ENCODE measurements at places on chromosomes 16 and 17.

DNA sequence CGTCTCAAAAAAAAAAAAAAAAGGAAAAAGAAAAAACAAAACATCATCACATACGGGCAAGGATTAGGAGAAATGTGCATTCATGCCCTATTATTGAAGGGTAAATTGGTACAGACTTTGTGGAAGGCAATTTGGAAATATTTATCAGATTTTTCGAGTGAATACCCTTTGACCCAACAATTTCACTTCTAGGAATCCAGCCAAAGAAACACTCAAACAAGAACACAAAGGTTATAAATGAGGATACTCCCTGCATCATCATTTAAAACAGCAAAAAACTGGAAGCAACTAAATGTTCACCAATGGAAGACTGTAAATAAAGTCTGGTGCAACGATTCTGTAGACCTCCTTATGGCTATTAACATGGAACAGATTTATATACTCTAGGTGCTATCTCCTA, 12.9 kb downstream of the ZNF423 start:
- no peak for ATAC-seq

DNA sequence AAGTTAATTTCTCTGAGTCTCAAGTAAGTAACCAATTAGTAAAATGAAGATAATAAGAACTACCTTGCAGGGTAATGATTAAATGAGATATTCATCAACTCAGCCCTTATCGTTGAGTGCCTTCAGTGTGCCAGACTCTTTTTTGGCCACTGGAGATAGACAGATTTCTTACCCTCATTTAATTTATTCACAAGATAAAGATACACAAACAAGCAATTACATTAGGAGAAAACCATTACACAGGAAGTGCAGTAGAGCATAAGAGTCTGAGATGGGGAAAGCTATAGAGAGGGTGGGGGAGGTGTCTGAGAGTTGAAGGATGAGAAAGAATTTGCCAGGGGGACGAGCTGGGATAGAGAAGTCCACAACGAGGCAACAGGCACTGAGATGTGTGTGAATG, 72.5 kb upstream of the BCAR1 start:
- no peak for ATAC-seq

GRCh38 chr16:24170407-24170806, 85.7 kb upstream of the CACNG3 start:
- no peak for ATAC-seq

DNA sequence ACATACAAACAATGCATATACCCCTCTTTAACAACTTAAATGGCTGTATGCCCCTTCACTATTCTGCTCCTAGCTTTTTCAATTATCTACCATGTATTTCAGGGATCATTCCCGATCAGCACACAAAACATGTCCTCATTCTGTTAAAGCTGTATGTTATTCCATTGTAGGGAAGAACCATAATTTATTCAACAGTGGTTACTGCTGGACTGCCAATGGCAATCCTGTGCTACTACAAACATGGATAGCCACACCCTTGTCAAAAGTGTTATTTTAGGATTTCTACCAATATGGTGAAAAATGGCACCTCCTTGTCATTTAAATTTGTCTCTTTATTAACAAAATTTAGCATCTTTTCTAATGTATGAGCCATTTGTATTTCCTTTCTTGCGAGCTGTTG, 85.1 kb upstream of the BCAR1 start:
- ATAC-seq, result no peak

DNA sequence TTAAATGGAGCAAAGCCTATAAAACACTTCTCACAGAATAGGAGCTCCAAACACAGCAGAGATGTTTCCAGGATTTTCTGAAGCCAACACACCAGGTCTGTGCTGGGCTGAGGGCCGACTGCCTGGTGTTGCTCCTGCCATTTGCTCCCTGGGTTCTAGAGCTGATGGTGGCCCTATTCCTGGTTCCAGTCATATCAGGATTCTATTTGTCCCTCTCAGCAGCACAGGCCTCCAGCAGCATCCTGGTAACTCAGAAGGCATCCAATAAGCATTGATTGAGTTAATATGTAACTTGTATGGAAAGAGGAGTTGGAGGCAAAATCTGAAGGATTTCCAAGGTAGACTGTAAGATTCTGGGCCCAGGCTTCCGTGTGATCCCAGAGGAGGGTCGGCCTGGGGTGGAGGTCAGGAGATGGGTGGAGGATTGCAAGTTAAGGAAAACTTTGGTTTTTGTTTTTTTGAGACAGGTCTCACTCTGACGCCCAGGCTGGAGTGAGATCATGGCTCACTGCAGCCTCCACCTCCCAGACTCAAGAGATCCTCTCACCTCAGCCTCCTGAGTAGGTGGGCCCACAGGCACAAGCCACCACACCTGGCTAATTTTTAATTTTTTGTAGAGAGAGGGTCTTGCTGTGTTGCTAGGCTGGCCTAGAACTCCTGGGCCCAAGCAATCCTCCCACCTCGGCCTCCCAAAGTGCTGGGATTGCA, 5.7 kb downstream of the NUPR1 start:
- no peak for ATAC-seq

DNA sequence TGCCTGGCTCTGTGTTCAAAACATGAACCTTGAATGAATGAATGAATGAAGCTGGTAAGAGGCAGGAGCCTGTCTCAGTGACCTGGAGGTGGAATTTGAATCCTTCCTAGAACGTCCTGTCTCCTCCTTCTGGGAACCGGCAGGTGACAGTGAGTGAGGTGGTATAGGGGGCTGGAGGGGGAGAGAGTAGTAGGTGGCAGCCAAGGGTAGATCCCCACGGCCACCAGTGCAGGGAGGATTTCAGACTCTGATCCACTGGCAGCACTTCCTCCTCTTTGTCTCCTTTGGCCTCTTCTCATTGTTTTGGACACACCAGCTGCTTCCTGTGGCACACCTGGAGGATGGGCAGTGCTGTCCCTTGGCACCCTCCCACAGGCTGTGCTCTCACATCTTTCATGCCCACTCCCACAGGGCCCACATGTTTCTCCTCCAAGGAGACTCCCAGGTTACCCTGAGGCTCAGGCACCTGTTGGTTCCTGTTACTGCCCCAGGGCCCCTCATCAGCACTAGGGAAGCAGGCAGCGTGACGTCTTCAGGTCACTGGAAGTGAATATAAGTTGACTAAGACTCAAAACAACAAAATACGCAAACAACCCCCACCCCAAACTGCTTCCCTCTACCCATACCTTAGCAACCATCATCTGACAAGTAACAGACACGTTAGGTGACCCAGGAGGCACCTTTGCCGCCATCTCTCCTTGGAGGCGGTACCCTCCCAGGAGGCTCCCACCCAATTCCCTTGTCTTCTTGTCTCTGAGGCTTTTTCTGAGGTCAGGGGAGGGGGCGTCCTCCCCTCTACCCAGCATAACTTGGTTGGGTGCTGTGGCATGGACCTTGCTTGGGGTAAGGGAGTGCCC, 84.6 kb downstream of the N4BP1 start:
- no peak for ATAC-seq

DNA sequence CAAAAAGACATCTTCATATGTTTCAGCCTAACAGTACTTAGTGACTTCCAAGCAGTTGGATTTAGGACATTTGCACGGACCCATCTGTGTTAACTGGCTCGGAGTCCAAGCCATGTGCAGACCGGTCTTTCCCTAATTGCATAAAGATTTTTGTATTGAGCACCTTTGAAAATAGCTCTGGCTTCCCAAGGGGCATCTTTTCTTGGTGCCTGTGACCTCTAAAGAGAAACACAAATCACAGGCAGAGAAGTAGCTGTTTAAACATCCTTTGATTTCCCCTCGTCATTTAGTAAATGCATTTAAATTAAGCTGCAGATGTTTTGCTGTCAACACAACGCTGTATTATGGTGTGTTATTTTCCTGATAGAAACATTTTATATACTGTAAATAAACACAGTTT, 288.2 kb upstream of the SALL1 start:
- no peak for ATAC-seq

GRCh38 chr17:79872762-79873161, 33.5 kb upstream of the CBX4 start:
- no peak for ATAC-seq

DNA sequence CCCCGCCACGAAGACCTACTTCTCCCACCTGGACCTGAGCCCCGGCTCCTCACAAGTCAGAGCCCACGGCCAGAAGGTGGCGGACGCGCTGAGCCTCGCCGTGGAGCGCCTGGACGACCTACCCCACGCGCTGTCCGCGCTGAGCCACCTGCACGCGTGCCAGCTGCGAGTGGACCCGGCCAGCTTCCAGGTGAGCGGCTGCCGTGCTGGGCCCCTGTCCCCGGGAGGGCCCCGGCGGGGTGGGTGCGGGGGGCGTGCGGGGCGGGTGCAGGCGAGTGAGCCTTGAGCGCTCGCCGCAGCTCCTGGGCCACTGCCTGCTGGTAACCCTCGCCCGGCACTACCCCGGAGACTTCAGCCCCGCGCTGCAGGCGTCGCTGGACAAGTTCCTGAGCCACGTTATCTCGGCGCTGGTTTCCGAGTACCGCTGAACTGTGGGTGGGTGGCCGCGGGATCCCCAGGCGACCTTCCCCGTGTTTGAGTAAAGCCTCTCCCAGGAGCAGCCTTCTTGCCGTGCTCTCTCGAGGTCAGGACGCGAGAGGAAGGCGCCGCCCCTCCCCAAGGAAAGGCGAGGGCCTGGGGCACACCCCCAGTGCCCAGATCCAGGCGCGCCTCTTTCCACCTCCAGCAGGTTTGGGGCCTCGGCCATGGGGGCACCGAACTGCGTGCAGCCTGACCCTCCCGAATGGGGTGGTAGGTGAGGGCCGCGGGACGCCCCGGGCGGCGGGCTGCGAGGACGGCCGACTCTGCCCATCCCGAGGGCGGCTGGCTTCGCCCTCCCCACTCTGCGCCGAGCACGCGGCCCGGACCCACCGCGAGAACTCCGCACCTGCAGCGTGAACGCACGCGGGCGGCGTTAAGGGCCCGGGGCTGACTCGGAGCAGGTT, 664 bp downstream of the HBQ1 start:
- ATAC-seq, result peak; percentile 84

- ATAC-seq, result no peak
These were observed 575.5 kb upstream of the C16orf82 start for GRCh38 chr16:26491101-26491670.

- ATAC-seq, result peak; percentile 81
These were observed 129.1 kb downstream of the SNX11 start for GRCh38 chr17:48236681-48237134.

DNA sequence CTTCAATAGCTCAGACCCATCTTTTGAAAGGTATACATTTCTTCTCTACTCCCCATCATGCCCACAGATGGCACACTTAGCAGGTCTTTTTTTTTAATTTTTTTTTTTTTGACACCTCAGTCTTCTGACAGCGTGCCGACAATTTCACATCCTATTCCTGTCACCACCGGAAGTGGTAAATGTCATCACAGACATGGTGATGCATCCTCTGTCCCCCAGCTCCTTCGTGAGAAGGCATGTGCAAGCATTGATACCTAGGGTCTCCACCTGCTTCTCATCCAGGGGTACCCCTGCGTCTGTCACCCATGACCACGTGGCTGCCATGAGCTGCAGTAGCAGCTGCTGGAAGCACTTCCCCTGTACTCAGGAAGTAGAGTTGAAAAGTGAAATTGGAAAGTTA, 35.6 kb downstream of the ELAC2 start:
- no peak for ATAC-seq

GRCh38 chr17:6177941-6178694, 107.9 kb downstream of the WSCD1 start:
- no peak for ATAC-seq

DNA sequence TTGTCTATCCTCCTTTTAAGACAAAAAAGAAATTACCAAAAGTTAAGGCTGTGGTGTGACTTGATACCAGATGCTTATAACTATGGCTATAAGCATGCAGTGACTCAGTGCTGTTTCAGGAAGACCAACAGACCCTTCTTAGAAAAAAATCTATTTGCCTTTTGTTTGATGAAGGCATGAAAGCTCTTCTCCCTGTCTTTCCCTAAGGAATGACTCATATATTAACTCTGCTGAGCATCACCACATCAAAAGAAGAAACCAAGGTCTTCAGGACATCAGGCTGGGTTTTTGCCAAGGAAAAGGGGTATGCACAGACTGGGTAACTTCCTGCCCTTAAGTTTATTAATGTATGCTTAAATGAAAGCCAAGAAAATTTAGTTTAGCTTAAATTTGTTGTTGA, 47.1 kb downstream of the VMP1 start:
- peak; percentile 64 for ATAC-seq

- ATAC-seq, result no peak
These were observed 294.4 kb downstream of the NPIPA8 start for GRCh38 chr16:18041864-18042834.

DNA sequence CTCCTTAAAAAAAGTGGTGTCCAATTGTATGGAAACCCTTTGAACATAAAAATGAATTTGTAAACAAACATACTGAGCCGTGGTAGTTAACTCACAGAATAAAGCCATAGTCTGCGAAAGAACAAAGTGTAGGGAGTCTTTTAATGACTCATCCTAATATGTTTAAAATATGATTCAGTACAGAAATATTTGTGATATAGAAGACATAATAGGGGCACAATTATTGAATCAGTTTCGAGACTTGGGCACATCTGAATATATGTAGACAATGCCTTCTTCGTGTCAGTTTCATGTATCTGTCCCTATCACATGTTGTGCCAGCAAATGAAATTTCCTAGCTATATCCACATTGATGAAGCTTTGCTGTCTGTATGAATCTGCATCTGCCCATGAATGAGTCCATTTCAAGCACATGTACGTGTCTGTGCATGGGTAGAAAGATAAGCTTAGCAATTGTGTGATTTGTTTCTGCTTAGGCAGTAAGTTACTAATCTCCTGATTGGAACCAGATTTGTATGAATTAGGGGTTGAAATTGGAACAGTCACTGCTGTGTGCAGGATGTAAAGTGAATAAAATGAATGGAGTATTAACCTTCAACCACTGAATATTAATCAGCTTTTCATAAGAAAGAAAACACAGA, 112.5 kb upstream of the SOX9 start:
- no peak for ATAC-seq

DNA sequence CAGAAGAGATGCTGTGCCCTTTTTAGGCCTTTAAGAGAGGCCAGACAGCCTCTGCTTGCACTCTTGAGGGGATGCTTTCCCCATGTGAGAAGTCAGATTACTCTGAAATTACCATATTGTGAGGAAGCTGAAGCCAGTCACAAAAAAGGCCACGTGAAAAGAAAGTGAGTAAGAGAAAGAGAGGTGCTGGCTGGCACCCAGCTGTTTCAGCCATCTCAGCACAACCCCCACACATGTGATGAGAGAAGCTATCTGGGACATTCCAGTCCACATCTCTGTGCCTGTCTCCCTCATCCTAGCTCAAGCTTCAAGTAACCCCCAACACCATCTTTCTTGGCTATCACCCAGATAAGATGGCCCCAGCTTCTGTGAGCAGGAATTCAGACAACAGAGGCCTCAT, 131.4 kb downstream of the HS3ST2 start:
- no peak for ATAC-seq
